ENCODE measurements at places on chromosomes 16 and 17.

GRCh38 chr16:16059895-16060590 lies 110.6 kb downstream of the ABCC1 start:
- no peak for DNase-seq

- no peak for DNase-seq
Measured at GRCh38 chr17:73391331-73392265, 79.8 kb upstream of the CDC42EP4 start.

- no peak for DNase-seq
Measured at GRCh38 chr17:78129351-78130089, 965 bp upstream of the TMC6 start.

DNA sequence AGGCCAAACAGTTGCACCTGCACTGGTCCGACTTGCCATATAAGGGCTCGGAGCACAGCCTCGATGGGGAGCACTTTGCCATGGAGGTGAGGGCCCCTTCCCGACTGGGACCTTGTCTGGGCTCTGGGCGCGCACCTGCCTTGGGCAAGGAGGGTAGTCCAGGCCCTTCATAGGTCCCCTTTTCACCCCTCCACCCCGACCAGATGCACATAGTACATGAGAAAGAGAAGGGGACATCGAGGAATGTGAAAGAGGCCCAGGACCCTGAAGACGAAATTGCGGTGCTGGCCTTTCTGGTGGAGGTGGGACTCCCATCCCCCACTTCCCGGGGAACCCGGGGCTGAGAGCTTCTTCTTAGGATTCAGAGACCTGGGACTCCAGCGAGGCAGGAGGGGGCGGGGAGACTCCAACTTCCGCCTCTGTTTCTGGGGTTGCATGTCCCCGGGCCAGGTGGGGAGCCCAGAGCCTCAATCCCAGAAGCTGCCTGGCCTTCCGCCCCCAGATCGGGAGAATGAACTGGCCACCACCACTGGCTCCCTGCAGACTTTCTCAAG lies 7.8 kb downstream of the CA4 start:
- DNase-seq = no peak

DNA sequence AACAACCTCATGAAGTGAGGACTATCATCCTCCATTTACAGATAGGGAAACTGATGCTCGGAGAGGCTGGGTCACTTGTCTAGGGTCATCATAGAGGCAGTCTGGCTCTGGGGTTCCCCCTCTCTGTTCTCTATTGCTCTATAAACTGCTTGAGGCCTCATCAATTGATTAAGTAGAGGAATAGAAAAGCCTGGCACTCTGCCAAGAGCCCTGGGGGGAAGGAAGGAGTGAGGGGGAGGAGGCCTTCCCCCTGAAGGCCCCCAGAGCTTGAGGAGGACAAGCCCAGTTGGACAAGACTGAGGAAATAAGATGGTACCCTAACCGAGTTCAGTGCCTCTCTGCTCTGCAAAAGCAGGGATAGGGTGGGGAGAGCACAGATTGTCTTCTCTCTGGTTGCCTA lies 21.0 kb downstream of the SDK2 start:
- no peak for DNase-seq

- peak; percentile 51 for DNase-seq
Measured at GRCh38 chr16:74700438-74701225, at the start of gene MLKL. Gene MLKL, minus strand, starts transcription at chr16:74700862. Its CDS starts 5,105 bp downstream, at chr16:74695757.

- no peak for DNase-seq
Measured at GRCh38 chr17:76498876-76499251, 2.4 kb downstream of the RHBDF2 start.

GRCh38 chr17:29565643-29566472 lies 979 bp downstream of the ABHD15 start:
- DNase-seq = peak; percentile 62

DNA sequence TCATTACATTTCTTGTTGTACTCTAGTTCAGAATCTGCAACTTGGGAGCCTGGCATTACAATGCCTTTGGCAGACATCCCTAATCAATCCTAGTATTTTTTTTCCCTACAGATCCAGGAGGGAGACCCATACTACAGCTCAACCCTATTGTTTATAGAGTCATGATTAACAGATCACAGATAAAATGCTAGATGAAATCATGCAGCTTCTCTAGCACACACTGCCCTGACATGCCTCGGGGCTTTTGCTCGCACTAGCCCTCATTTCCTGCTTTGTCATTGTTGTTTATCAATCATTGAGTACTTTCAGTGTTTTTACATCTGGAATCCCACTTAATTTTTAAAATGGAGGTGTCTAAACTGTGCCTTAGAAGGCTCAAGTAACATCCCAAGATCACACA lies 412.5 kb downstream of the CA10 start:
- DNase-seq = no peak

DNA sequence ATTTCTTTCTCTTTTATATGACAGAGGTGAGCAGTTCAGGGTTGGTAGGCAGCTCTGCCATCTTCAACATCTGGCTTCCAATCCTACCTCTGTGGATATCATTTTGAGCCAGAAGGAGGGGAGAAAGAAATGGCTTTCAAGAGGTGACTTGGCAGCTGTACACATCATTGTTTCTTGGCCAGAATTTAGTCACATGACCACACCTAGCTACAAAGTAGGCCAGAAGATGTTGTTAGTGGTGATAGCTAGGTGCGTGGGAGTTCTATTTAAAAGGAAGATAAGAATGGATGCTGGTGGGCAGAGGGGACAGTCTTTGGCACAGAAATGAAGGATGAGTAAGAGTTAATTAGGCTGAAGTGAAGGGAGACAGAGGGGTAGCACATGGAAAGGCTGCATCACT lies 29.2 kb upstream of the MPHOSPH6 start:
- DNase-seq = no peak

DNA sequence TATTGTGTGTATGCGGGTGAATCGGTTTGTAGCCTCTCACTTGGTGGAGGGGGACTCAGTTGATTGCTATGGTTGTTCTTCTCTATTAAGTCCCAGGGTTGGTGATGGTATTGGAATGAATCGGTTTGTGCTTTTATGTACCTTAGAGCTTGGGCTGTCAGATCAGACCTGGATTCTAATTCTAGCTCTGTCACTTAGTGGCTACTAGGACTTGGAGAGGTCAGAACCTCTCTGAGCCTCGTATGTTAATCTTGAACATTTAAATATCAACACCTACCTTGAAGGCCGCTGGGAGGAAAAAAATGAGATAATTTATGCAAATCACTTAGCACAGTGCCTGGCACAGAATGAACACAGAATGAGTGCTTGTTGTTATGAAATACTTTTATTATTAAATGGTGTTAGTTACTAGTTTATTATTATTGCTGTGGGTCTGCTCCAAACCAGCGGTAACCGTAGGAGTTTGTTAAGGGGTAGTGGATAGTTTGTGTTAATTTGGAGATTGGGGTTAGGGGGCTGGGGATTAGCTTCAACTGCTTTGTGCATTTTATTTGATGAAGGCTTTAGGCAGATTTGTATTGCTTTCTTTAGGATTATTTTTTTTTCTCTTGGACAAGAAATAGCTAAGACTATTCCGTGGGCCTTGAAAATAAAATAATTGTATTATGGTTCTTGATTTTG lies 3.5 kb downstream of the KDM6B start:
- no peak for DNase-seq

GRCh38 chr17:42180411-42180921 lies 476 bp downstream of the KCNH4 start:
- DNase-seq = no peak

- no peak for DNase-seq
Measured at GRCh38 chr16:15035163-15035729, 20.6 kb downstream of the NTAN1 start.

- peak; percentile 59 for DNase-seq
Measured at GRCh38 chr16:67029254-67030096, 526 bp downstream of the CBFB start.

DNA sequence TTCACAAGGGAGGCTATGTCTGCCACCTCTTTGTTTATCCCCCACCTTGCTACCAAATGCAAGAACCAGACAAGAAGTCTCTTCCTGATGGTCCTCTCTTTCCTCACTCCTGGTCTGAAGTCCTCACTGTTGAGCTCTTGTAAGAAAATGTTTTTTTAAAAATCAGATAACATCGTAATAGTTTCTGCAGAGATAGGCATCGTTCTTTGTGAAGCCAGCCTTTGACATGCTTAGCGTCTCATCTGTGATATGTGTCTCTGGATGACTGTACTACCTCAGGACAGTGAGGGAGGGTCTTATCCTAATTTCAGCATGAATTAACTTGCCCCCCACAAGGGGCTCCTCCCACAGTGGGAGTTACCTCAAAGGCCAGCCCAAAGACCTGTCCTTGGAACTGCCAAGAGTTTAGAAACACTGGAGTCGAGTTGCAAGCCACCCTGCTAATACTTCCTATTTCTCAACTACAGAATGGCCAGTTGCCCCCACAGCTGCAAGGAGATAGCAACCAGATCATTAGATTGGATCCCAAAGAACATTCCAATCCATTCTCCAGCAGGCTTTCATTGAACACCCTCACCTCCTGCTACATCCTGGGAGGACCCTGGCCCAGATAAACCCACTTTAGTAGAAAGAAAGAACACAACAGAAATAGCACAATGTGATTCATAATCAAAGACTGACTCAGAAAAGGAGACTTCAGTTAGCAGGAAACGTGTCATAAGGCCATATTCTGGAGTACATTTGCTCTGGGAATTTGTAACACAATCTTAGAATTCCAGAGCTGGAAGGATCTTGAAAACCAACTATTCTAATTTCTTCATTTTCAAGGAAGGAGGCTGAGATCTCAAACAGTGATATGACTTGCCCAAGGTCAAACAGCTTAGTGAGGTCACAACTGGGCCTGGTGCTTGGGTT lies 151.0 kb downstream of the IRX3 start:
- DNase-seq = no peak

GRCh38 chr17:40177275-40177874 lies at the start of gene RAPGEFL1:
Gene RAPGEFL1, plus strand, starts transcription at chr17:40177470. Its CDS starts 392 bp downstream, at chr17:40177862.
- DNase-seq = peak; percentile 75

- peak; percentile 61 for DNase-seq
Measured at GRCh38 chr17:17119533-17119932, 77.3 kb downstream of the MPRIP start.

- no peak for DNase-seq
Measured at GRCh38 chr17:76716839-76717215, 6.1 kb upstream of the MXRA7 start.

DNA sequence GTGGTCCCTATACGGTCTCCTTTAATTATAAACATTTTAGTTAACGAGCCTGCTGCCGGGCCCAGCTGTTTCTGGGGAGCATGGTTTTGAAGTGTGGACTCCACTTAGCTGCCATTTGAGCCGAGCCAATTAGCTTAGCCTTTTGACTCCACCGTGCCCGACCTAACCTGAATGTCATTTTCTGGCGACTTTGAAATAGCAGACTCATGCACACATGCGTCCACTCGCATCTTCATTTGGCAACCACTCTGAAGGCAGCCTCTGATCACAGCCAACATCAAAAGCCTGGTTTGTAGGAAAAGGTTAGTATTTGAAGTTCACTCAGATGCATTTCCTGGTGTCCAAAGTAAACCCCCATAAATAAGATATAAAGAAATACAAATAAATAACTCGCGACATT lies 16.8 kb downstream of the AXIN2 start:
- no peak for DNase-seq

GRCh38 chr16:77014441-77014840 lies 176.5 kb upstream of the MON1B start:
- DNase-seq = no peak

GRCh38 chr17:67500677-67501300 lies 123.7 kb downstream of the PITPNC1 start:
- no peak for DNase-seq

- no peak for DNase-seq
Measured at GRCh38 chr17:53924530-53925455, 102.1 kb downstream of the KIF2B start.

GRCh38 chr17:17030515-17031211 lies 11.6 kb upstream of the MPRIP start:
- no peak for DNase-seq

- DNase-seq = no peak
Measured at GRCh38 chr16:53084141-53084541, 29.4 kb downstream of the CHD9 start.

DNA sequence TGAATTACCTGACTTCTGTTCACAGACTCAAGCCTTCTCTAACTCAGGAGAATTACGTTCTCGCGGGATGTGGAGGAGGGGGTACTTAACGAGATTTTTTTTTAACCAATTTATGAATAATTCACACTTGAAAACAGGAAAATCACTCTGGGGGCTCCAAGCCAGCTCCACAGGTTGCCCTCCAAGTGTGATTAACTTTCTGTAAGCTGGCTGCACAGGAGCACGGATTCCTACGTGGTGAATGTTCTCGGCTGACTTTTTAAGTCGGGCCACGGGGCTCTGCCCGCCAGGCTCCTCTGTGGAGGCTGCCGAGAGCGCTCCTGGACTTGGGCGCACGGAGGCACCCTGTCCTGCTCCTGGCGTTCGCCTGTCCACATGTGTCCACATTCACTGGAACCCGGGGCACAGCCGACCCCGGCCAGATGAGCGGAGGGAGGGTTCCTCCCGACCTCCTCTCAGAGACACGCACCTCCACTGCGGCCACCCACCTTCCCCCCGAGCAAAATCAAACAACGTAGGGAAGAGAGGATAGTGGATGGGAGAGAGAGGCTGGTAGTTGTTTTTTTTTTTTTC lies 147.1 kb upstream of the CHMP6 start:
- no peak for DNase-seq

- DNase-seq = no peak
Measured at GRCh38 chr17:35132816-35133550, 9.1 kb downstream of the NLE1 start.

DNA sequence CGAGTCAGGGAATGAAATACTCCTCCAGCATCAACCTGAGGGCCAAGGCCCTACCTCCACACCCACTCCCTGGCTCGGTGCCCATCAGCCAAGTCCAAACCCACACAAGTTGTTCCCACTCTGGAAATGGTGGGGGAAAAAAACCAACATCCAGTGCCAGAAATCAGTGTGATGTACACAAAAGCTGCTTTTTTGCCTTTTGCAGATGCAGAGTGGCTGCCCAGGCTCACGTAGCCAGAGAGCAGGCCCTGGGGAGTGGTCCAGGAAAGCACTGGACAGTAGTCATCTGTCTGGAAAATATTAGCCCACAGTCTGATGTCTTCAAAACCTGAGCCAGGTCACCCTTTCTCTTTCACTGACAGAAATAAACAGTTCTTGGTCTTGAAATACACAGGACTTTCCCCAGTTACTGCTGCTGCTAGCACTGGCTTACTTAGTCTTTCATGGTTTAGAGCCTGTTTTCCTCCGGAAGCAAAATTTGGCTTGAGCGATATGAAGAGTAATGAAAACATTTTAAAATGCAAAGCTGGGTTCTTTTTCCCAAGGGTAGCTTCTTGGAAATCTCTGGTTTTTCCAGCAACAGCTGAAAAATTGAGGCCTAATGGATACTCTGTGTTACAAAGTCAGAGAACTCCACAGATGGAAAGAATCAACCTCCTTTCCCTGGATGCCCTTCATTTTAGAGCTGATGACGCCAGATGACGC lies 18.2 kb upstream of the NOS2 start:
- no peak for DNase-seq

DNA sequence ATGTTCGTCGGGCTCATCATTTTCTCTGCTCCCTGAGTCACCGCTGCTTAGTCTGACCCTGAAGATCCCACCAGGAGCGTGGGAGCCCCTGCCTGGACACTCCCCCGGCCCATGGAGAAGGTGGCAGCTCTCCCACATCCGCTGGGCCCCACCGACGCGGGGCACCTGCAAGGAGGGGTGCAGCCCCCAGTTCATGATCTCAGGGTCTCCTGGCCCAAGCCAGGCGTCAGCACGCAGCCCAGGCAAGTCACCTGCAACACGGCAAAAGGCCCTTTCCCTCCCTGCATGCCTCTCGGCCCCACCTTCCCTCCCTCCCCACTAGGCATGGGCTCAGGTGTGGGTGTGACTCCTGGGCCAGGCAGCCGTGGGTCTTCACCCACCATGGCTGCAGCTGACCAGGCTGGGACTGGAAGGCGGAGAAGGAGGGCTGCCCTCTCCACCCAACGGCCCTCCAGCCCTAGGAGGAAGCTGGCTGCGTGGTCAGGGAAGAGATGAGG lies 9.7 kb upstream of the CHMP6 start:
- DNase-seq = no peak

All from activated CD4-positive, alpha-beta T cell treated with anti-CD3 and anti-CD28 coated beads, Interleukin-2, Interleukin-4, amounts not matched to agents 100 ng/mL and 50 ng/mL, durations not matched to agents 16 hours and 8 hours (primary cell).